ENCODE measurements at places on chromosomes 5 and 9.

DNA sequence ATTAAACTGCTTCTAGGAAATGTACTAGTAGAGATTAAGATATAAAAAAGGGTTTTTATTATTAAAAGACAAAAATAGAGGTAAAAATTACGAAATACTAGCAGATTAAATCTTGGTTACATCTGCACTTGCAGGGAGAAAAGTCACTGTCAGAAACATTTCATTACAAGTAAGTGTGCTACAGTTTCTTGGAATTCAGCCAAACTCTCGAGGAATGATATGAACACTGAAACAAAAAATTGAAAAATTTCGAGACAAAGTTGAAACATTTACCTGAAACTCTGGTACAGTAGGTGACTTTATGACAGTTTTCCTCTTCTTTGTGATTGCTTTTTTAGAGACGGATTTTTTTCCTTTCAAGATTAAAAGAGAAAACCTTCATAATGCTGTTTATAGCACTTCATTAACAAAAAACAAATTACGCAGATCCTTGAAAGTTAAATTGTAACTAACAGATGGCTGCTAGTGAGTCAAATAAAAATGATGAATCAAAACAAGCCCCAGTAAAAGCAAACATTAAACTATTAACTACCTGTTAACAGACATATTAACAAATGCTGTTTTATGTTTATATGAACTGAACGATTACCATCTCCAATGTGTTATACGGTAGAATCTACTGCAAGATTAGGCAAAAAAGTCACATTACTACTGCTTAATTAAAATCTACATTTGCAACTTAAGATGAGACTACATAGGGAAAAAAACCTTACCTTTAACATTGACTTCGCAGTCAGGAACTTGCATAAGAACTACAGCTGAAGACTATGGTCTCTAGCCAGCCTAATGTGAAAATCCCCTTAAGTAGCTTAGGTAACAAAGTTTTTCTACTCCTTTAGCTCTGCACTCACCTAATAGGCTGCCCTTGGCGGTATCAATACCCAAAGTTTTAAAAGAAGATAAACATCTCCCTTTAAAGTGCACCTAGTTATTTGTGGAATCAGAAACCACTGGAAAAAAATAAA, 61.4 kb downstream of the RANBP6 start:
- DNase-seq: no peak

- DNase-seq: no peak
These were observed 6.9 kb downstream of the SHROOM1 start for GRCh38 chr5:132823481-132824050.

GRCh38 chr5:149310947-149311658, 34.2 kb upstream of the GRPEL2 start:
- no peak for DNase-seq

- peak; percentile 4 for DNase-seq
These were observed at the start of gene PANK3 for GRCh38 chr5:168578538-168579487. PANK3 (minus strand) TSS chr5:168579368; CDS start chr5:168579283, 85 bp downstream.

- DNase-seq: no peak
These were observed 353.7 kb downstream of the CETN3 start for GRCh38 chr5:90055831-90056328.

- no peak for DNase-seq
These were observed 53.0 kb downstream of the ERGIC1 start for GRCh38 chr5:172886974-172887501.

DNA sequence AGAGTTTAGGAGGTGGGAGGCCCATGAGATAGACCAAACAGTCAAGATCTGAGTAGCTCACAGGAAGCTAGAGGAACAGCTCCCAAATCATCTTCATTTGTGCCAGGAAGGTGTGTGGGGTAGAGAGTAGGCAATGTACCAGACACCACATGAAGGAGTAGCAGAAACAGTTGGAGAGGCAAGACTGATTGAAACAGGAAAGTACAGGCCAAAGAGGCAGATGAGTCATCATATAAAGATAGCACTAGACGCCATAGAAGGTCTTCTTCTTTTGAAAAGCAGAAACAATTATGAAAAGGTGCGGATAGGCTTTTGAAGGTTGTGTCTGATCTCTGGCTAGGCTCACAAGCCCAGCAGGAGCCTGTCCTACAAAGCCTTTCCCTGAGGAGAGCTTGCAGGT, 62.7 kb upstream of the PALM2AKAP2 start:
- DNase-seq: no peak

GRCh38 chr9:96027251-96028131, 152.0 kb downstream of the ERCC6L2 start:
- no peak for DNase-seq

- DNase-seq: no peak
These were observed 53.7 kb downstream of the PAX5 start for GRCh38 chr9:36980148-36980974.

DNA sequence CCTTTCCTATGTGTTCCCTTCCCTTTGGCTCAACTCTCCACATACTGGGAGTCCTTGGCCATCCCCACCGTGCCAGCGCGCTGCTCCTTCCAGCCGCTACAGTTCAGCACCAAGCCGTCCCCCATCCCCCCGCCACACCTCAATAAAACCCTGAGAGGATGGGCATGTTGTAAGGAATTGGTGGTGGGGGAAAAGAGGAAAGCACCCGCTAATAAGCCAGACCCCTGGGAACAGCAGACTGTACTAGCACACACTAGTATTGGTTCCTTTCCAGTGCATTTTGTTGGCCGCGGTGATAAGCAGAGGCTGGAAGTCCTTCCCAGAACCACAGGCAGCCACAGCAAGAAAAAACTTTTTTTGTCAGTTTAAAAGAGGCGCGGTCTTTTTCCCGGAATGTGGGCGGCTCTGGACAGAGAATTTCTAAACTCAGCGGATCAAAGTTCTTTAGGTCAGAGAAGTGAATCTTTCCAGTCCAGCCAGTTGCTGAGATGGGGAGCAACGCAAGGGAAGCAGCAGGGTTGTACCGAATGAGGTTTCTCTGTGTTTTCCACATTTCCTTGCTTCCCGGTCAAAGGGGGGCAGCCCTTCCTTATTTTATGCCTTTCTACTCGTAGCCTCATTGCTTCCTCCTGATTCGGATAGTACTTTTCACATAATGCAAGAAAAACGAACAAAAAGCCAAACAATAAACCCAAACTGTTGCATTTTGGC, 2.1 kb downstream of the CHSY3 start:
- DNase-seq: no peak

GRCh38 chr5:79109527-79110492, 1.8 kb upstream of the BHMT start:
- peak; percentile 7 for DNase-seq

DNA sequence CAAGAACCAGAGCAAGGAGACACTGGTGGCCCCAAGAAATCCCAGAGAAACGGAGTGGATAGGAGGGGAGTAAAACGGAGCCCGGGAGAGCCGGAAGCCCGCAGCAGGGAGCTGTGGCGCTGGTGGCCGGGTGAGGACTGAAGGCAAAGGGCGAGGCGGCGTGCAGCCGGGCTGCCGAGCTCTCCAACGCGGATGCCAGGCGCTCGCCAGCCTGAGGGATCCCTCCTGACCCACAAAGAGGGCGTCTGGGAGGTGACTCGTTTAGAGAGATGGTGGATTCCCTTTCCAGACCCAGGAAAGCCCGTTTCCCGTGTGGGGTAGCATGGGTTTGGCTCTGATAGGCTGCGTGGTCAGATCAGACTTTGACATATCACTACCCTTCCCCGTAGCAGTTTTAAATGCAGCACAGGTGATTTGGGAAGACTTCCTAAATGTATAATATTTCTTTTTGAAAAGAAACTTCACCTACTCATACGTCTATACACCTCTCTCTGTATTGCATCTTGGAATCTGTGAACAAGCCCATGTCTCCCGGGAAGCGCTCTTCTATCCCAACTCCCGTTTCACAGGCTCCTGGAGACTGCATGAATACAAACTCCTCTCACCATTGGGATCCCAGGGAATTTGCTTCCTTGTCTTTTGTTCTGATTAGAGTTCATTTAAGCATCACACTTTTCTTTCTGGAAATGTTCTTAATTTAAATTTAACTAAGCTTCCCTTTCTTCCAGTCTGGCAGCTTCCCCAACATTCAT, 158.1 kb downstream of the C9orf152 start:
- no peak for DNase-seq

- no peak for DNase-seq
These were observed 32.1 kb downstream of the LCP2 start for GRCh38 chr5:170265522-170265921.

DNA sequence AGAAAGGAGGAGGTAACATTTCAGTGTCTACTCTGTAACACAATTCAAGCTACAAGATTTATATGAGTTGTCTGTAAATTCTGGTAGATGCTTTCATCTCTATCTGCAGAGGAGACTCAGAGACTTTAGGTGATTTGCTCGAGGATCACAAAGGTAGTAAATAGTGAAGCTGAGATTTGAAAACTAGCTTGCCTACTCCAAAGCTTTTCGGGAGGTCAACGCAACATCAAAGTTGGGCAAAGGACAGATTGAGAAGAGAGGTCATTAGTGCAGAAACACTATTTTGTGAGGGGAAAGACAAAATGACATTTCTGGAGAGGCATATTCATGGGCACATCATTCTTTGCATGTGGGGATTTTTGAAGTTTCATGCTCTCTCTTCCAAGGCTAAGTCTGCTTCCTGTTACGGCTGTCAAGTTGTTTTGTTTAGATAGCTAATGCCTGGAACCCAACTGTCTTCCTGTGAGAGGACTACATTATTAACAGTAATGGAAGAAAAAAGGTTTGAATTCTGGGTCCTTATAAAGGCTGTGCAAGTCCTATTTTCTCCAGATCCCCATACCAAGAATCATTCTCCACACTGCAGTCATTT, 413.5 kb upstream of the ZNF462 start:
- DNase-seq: no peak

- no peak for DNase-seq
These were observed 29.3 kb downstream of the ASS1 start for GRCh38 chr9:130474106-130474505.

- DNase-seq: no peak
These were observed 64.7 kb downstream of the BRINP1 start for GRCh38 chr9:119304555-119304954.

- DNase-seq: peak; percentile 47
These were observed 31.9 kb downstream of the ANKRD33B start for GRCh38 chr5:10595672-10596309.

- no peak for DNase-seq
These were observed 5.1 kb downstream of the CCIN start for GRCh38 chr9:36174271-36174670.

Data from activated T-cell treated with anti-CD3 and anti-CD28 coated beads for 24 hours (primary cell).